LoVo (cell line): ENCODE measurements at places on chromosomes 11 and 22.

GRCh38 chr11:88454881-88455280, 117.3 kb upstream of the CTSC start:
- no peak for DNase-seq

DNA sequence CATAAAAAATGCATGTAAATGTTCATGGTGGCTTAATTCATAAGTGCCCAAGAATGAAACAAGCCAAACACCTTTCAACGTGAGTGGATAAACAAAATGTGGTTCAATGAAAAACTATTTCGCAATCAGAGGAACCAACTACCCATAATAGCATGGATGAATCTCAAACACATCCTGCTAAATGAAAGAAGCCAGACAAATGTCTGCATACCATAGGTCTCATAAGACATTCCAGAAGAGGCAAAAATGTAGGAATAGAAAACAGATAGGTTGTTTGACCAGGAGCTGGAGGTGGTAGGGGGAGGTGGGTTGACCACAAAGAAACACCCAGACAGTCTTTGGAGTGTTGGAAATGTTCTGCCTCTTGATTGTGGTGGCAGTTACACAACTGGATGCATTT, 13.2 kb upstream of the OSBPL5 start:
- DNase-seq: no peak

- no peak for DNase-seq
Observed at GRCh38 chr11:37390576-37391083, 792.6 kb upstream of the RAG2 start.

GRCh38 chr11:1291295-1292017, 18.0 kb downstream of the TOLLIP start:
- no peak for DNase-seq

GRCh38 chr22:45702981-45703380, 31.3 kb downstream of the ATXN10 start:
- no peak for DNase-seq

GRCh38 chr11:108743851-108744250, 79.0 kb downstream of the DDX10 start:
- DNase-seq: no peak

GRCh38 chr11:37372667-37373066, 774.6 kb upstream of the RAG2 start:
- no peak for DNase-seq

GRCh38 chr11:113942256-113942655, 32.7 kb upstream of the HTR3A start:
- no peak for DNase-seq

DNA sequence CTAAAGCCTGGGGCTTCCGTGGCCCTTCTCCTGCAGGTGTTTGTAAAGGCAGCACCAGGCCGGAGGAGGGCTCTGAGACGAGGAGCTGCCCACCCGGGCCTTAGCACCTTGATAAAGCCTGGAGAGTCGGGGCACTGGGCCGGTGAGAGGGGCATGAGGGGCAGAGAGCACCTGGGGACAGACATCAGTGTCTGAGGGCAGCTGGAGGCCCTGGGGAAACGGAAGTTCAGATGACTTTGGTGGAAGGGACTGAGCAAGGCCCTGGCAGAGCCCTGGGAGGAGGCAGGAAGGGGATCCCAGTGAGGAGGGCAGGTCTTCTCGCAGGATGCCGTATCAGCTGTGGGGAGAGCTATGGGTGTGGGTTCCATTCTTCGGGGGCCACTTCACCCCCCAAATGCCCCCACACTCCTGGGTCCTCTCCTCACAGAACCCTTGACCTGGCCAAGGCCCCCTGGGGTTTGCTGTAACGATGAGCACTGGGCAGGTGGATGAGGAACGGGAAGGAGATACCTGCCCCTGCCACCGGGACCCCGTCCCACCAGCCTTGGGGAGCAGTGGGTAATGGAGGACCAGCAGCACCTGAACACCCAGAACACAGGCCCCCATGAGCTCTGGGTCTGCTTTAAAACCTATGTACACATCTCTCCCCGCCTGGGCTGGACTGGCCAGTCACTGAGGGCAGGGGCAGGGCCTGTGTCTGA, 7.4 kb downstream of the C1QTNF6 start:
- DNase-seq: no peak

GRCh38 chr11:124198897-124199296, 15.8 kb downstream of the OR10D3 start:
- DNase-seq: no peak

DNA sequence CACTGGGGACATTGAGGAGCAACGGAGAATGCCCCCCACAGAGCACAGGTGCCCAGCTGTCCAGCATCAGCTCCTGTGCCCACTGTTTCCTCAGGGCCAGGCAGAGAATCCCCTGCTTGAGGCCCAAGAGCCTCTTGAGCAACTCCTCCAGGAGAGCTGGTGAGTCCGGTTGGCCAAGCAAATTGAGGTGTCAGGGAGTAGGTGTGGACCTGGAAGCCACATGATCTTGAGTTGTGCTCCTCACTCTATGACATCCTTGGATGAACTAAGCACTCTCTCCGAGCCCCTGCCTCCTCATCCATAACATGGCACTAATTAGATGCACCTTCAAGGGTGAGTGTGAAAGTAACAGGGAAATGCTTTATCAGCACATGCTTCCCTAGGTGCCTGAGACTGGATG, 121.3 kb downstream of the DBX1 start:
- no peak for DNase-seq

GRCh38 chr11:102489186-102490145, 36.9 kb upstream of the TMEM123 start:
- DNase-seq: no peak

- DNase-seq: no peak
Observed at GRCh38 chr11:110479108-110480101, 49.7 kb downstream of the FDX1 start.

DNA sequence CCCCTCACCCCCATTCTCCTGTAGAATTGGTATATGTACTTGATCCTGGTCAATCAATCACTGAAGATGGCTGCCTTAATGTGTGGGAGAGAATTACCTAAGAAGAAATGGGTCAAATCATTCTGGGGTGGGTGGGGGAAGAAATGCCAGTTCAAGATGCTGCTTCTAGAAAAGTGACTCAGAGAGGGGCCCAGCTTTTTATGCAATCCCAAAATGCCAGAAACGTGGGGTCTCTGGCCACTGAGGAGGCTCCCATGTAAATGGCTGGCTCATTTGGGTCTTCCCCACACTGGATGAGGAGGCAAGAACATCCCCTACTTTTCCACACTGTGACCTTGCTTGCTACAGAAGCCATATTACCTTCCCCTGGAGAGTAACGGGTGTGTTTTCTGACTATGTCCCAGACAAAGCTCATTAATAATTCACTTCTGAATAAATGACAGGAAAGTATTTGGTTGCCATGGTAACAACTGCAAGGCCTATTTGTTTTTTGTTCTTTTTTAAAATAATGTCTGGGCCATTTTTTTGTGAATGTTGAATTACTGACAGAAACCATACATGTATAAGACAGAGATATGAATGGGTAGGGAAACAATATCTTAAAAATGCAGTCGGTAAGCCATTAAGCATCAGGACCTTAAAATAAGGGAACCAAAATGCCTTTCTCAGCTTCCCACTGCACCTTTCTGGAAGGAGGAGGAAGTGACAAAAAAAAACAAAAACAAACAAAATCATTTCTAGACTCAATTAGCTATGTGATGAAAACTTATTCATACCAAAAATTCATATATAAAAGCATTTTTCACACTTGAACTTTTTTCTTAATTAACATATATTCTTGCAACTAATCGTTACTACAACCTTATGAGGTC, 32.0 kb downstream of the SLC1A2 start:
- DNase-seq: no peak

DNA sequence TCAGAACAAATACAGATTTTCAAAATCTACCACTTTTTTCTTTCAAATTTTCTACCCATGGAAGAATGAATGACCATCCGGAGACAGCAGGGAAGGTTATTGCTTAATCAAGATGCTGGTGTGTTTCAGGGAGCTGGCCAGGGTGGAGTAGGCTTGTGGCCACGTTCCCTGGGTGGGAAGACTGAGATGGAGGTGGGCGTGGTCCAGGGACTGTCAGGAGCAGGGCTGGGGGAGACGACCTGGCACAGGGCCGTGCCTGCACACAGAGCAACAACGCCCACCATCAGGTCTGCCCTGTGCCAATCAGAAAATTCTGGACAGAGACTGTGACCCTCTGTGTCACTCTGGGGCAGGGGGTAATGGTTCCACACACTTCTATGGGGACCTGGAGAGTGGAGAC, 7.1 kb upstream of the APOBEC3H start:
- no peak for DNase-seq

DNA sequence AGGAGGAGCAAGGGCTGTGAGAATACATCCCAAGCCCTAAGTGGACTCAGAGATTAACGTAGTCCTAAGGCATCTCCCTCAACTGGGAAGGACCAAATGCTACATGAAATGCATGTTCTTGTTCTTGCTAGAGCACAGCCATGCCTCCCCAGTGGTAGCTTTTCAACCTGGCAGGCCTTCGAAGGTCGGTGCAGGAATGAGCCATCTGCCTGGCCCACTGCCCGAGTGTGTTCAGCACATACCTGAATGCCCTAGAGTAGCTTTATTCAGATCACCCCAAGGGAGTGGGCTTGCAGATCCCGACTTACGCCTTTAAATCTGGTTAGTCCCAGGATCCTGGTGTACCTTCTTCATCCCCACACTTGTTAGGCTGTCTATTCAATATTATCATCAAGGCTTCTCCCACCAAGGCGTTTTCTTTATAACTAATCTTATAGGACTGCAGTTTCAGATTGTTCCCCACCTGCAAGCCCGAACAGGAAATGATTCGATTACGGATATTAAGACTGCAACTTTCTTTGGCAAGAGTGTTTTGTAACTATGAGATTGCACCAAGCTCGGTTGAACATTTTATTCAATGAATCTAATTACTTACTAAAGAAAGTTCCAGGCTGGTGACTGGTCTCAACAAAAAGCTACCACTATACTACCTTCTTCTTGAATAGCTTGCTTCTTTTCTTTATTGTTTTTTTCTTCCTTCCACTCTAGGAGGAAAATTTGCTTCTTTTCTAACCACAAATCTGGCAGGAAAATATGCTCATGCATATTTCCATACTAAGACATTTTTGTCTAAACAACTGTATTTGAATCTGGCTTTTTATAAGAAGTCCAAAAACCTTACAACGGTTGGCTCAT, 115.6 kb downstream of the SGSM3 start:
- no peak for DNase-seq

GRCh38 chr11:76197941-76198640, 8.2 kb downstream of the WNT11 start:
- DNase-seq: no peak

- peak; percentile 35 for DNase-seq
Observed at GRCh38 chr11:70111269-70112016, 33.3 kb downstream of the ANO1 start.

DNA sequence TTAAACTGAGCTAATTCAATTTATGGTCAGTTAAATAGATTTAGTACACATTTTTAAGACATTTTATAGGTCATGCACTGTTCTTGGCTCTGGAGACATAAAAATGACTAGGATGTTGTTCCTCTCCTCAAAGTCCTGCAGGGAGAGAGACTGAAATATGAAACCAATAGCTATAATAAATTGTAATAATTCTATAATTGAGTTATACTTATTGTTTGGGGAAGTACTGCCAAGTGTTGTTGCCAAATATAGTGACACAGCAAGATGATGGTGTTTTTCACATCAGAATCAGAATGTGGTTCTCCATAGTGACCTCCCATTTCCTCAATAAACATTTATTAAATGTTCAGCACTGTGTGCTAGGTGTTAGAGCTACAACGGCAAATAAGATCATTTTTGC, 470.6 kb downstream of the NTM start:
- DNase-seq: no peak

GRCh38 chr11:11620921-11621572, 758 bp downstream of the GALNT18 start:
- peak; percentile 2 for DNase-seq

- DNase-seq: peak; percentile 40
Observed at GRCh38 chr11:15769203-15769602, 587.1 kb downstream of the SOX6 start.

DNA sequence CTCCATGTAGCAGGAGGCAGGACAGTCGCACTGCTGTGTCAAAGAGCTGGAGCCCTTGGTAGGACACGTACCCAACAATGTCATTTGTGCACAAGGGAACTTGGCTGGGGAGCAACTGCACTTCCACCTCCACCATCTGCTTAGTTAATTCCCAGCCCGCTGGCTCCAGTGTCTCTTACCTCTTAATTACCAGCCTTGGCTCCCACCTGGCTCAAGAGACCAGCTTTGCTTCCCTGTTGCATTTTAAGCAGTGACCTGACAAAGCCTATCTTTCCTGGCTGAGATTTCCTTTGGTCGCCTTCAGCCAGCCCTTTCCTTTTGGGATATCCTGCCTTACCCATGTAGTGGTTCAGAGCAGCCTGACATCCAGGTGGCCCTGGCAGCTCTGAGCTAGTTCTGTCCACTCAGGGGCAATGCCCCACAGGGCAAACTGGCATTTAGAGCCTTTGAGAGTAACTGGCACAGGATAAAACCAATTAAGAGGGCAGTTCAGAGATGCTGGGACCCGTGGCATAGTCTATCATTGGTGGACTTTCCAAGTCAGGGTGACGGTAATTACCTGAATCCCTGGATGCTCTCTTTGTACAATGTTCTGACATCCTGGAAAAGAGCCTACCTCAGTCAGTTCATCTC, 212.6 kb upstream of the SORL1-AS1 start:
- no peak for DNase-seq

DNA sequence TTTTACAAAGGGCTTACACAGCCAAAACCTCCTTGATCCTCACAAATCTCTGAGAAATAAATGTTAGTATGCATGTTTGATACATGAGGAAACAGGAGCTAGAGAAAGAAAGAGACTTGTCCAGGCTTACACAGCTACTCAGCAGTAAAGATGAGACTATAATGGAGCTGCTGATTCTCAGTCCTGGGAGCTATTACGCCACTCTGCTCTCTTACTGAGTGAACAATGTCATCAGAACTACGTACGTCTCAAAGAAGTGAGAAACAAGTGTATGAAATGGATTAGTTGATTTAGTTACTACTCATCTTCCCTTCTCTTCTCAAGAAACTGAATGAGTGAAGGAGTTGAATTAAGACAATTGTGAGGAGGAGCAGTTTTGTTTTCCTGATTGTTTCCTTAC, 12.3 kb downstream of the MS4A6E start:
- no peak for DNase-seq

DNA sequence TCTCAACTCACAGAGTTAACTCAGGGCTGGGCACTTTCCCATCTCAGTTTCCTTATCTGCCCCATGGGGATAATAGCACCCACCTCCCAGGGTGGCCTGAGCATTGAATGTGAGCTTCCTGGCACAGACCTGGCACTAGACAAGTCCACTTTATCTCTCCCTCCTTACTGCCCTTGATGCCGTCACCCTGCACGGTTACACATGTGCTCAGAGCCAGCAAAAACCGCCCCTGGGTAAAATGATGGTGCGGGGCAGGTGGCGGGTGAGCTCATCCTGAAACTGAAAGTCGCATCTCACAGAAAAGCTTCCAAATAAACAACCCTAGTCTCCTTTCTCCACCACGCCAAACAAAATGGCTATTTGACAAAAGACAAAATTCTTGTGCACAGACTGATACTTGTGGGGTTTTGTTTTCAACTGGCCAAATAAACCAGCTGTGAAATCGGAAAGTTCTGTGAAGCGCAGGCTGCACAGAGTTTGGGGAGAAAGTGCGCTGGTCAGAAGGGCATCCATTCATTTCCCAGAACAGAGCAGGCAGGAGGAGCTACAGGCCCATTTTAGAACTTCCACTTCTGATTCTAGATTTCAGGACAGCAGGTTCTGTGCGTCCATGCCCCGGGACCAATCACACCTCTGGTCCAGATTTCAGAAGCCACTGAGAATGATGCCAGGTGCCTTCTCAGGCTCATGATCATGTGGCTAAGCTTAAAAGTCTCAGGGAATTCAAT, 138.1 kb downstream of the SHANK2 start:
- no peak for DNase-seq

GRCh38 chr11:73343076-73343873, 32.9 kb upstream of the RELT start:
- no peak for DNase-seq
